ENCODE measurements at places on chromosomes 5 and 9.

GRCh38 chr9:135659252-135659651 lies 3.9 kb upstream of the LCN9 start:
- DNase-seq, result no peak

DNA sequence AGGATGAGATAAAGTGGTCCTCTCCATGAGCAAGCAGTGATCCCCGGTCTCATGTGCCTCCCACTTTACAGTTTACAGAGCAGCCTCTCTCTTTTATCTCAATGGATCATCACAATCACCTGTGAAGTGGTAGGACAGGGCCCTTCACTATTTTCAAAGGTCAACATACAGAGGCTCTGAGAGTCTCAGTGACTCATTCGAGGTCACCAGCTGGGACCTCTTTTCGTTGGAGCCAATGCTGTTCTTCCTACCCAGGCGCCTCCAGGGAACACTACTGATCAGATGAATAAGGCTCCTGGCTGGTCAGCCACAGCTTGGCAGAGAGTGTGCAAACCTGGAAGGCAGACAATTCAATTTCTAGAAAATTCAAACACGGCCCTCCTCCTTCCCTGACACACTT lies 16.6 kb downstream of the GGTA1 start:
- no peak for DNase-seq

DNA sequence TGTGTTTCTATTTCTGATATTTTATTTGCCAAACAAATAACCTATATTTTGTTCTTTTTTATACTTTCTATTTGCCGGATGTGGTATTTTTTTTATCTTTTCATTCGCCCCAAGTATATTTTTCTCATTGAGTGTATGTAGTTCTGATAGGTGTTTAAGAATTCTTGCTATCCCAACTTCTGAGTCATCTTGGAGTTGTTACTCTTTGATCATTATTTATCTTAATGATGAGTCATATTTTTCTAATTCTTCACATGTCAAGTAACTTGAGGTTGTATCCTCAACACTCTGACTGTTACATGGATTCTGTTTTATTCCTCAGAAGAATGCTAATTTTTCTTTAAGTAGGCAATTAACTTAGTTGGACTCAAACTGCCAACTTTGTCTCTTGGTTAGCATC lies 498.1 kb downstream of the TLE1 start:
- no peak for DNase-seq

GRCh38 chr5:75435096-75435495 lies 76.3 kb downstream of the CERT1 start:
- no peak for DNase-seq

DNA sequence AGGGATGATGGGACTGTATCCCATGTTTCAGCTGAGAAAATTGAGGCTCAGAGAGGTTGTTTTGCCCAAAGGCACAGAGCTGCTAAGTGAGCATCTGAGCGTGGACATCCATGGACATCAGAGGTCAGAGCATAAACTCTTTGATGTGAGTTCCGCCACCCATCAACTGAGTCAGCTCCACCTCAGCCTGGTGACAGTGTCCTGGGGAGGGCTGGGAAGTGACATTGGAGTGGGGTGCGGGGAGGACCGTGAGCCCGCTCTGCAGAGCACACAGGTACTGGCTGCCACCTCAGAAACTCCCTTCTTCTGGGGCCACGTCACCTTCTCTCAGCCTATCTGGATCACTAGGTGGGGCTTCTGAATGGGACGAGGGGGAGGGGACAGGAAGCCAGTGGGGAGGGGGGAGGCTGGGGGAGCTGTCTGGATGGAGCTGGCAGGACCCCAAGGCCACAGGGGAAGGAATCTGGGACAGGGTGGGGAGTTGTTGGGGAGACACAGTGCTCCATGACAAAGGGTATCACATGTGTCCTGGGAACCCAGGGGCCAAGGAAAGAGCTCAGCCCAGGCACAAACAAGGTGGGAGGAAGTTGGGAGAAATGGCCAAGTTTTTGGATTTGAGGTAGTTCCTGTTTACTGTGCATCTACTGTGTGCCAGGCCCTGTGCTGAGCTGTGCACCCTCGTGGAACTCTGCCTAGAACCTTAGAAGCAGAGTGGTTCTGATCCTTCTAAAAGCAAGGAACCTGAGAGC lies 2.5 kb downstream of the LAMC3 start:
- no peak for DNase-seq

- no peak for DNase-seq
Observed at GRCh38 chr5:6602441-6602840, 30.4 kb downstream of the NSUN2 start.

DNA sequence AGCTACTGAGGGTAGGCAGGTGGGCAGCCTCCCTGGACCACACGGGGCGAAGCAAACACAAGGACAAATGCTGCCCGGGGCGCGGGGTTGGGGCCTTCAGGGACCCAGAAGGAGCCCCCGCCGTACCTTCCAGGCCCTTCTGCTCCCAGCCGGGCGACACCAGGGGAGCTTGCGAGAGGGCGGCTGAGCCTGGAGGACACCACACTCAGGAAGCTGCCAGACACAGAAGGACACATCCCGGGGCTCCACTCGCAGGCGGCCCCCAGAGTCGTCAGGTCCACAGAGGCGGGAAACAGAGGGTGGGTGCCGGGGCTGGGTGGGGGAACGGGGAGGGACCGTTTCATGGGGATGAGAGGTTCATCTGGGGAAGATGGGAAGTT lies 58.5 kb upstream of the UBAC1 start:
- no peak for DNase-seq

DNA sequence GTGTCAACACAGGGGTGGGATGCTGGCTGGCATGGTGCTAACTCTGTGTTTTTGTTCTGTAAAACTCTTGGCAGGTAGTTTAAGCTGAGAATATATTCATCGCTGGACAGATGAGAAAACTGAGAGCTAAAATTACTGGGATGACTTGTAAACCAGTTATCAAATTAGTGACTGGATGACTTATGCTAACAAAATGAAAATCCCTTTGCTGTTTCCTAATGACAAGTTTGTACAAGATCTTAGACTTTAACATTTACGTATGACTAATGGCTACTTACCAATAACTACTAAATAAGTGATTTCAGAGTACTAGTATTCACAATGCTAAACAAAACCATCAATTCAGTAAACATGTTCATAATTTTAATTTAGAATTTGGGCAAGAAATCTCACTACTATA lies 854.8 kb upstream of the ARRDC3 start:
- DNase-seq, result no peak

GRCh38 chr5:125326150-125326510 lies 579.7 kb upstream of the ZNF608 start:
- DNase-seq, result peak; percentile 79

DNA sequence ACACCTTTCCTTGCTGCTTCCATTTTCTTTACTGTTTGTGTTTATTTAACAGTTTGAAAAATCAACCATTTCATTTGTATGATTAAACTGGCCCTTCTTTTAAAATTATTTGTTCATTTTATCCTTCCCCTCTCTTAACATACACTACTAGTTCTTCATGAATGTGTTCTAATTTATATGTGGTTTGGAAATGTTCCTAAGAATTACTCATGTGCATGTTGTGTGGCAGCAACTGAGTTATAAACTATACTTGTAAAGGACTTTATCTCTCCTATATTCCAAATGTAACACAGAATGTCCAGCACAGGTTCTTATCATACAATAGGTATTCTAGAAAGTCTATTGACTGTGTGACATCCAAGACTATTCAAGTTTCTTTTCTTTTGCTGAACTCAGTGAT lies 358.2 kb upstream of the MEF2C start:
- no peak for DNase-seq

DNA sequence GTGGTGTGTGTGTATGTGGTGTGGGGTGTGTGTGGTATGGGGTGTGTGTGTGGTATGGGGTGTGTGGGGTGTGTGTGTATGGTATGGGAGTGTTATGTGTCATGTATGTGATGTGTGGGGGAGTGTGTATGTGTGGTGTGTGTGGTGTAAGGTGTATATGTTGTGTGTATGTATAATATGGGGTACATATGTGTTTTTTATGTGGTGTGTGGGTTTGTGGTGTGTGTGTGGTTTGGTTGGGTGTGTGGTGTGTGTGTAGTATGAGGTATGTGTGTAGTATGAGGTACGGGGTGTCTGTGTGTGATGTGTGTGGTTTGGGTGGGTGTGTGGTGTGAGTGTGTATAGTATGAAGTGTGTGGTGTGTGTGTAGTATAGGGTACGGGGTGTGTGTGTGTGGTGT lies 11.4 kb downstream of the ECSCR start:
- DNase-seq, result no peak

- no peak for DNase-seq
Observed at GRCh38 chr5:58944221-58944620, 361.3 kb downstream of the RAB3C start.

DNA sequence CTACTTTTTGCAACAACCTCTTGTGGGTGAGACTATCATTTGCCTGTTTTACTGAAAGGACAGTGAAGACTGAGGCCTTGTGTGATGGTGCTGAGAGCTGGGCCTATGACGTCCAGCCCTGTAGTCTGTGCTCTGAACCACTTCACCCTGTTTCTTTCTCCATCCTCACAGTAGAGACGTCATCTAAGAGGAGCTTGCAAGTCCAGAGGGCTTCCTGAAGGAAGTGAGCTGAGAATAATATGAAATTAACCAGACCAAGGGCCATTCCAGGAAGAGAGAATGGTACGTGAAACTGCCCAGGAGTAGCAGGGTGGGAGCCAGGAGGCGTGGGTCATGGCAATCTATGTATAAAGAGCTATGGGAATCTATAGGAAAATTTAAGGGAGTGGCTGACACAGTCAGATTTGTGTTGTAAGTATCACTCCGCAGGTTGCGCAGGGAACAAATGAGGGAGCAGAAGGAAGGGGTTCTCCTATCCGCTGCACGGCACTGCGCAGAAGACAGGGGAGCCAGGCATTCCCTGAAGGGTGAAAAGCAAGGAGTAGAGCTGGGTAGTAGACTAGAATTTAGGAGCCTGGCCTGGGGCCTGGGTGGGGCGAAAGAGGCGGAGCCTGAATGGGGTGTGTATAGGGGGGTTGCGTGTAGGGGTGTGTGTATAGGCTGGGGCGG lies 596 bp upstream of the FGFR4 start:
- no peak for DNase-seq

GRCh38 chr5:20604992-20605391 lies 617.0 kb upstream of the CDH18 start:
- DNase-seq, result no peak

DNA sequence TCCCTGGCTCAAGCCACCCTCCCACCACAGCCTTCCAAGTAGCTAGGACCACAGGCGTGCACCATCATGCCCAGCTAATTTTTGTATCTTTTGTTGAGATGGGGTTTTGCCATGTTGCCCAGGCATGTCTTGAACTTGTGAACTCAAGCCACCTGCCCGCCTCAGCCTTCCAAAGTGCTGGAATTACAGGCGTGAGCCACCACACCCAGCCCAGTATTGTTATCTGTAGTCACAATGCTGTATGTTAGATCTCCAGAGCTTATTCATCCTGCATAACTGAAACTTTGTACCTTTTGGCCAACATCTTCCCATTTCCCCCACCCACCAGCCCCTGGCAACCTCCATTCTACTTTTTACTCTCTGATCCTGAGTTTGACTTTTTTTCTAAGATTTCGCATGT lies 37.5 kb downstream of the CREBRF start:
- no peak for DNase-seq

GRCh38 chr5:150573216-150573615 lies 65.3 kb downstream of the NDST1 start:
- DNase-seq, result no peak

DNA sequence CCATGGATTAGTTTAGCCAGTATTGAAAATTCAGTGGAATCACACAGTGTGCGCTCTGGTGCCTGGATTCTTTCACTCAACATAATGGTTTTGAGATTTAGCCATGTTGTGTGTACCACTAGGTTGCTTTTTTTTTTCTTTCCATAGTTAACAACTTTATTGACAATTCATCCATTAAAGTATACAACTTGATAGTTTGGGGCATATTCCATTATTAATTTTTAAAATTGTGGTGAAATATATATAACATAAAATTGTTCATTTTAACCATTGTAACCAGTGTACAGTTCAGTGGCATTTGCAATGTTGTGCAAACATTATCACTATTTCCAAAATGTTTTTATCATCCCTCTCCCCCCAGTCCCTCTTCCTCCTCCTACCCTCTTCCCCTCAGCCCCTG lies 35.2 kb downstream of the ANKRD33B start:
- no peak for DNase-seq

DNA sequence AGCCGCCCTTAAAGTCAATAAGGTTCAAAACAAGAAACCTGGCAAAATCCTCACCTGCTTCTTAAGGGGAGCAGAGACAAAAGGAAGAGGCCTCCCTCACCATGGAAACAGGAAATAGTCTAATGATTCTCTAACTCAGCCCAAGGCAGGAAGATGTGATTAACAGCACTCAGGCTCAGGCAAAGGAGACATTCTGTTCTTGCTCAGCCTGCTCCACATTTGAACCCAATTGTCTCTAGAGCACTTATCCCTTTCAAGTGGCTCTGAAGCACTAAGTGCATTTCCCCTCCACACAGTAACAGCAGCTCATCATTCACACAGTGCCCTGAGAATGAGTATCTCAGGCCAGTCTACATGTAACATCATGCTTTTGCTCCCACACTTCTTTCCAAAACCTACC lies 72.3 kb downstream of the NIPSNAP3B start:
- no peak for DNase-seq

- DNase-seq, result no peak
Observed at GRCh38 chr9:18890372-18890771, 142.6 kb downstream of the SAXO1 start.

GRCh38 chr5:72064801-72065570 lies 42.3 kb upstream of the MAP1B start:
- no peak for DNase-seq
